ENCODE measurements at places on chromosomes 3 and 15. TPM values are rescaled to one million over a fixed set of nuclear protein-coding genes. Genes with fewer than 3 reads are reported as not detected.

- DNase-seq = no peak
These were observed 47.3 kb upstream of the PGPEP1L start for GRCh38 chr15:99054892-99055291.

- DNase-seq = no peak
These were observed 409.4 kb downstream of the PDCD6IP start for GRCh38 chr3:34207806-34208205.

- DNase-seq = no peak
These were observed 203.9 kb downstream of the MINAR1 start for GRCh38 chr15:79635897-79636561.

- peak; percentile 39 for DNase-seq
These were observed 59.6 kb upstream of the RPL32 start for GRCh38 chr3:12900885-12901411.

DNA sequence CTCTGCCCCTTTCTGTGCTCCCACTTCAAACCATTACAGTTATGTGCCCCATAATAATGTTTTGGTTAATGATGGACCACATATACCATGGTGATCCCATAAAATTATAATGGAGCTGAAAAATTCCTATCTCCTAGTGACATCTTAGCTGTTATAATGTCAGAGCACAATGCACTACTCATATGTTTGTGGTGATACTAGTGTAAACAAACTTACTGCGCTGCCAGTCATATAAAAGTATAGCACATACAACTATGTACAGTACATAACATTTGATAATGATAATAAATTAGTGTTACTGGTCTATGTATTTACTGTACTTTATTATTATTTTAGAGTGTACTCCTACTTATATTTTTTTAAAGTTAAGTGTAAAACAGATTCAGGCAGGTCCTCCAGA, 45.6 kb upstream of the TCAIM start:
- no peak for DNase-seq

LRRC34 gene
- total RNA-seq = 2.2 TPM

- no peak for DNase-seq
These were observed 45.0 kb downstream of the ESYT3 start for GRCh38 chr3:138479438-138479863.

DUOXA2 gene
- total RNA-seq = not detected

- DNase-seq = peak; percentile 92
These were observed at the start of gene MME for GRCh38 chr3:155079746-155080487. Gene MME, plus strand, starts transcription at chr3:155080319. Its CDS starts 3,849 bp downstream, at chr3:155084168.

DNA sequence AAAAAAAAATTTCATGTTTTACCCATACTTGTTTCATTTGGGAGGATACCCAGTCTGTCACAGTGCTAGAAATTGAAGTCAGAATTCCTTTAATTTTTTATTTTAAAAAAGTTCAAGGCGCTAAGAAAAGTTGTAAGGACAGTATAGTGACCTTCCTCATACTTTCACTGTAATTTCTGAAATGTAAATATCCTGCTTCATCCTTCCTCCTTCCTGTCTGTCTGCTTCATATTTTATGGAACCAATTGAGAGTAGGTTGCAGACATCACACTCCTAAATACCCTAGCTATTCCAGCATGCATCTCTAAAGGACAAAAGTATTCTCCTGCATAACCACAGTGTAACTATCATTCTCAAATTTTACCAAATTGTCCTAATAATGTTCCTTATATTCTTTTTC, 35.8 kb downstream of the CMTM8 start:
- DNase-seq = peak; percentile 45

GRCh38 chr3:24641628-24642027, 147.0 kb upstream of the THRB start:
- no peak for DNase-seq

TIMP4 gene
- total RNA-seq = 2.4 TPM

PAQR9 gene
- total RNA-seq = not detected

GRCh38 chr3:29494305-29495036, 213.6 kb downstream of the RBMS3 start:
- no peak for DNase-seq

GRCh38 chr3:46296826-46297225, 54.6 kb downstream of the CCR3 start:
- no peak for DNase-seq

GRCh38 chr3:44913868-44914468, 39.6 kb downstream of the TGM4 start:
- no peak for DNase-seq

- DNase-seq = peak; percentile 99
These were observed 7.7 kb downstream of the DUOXA2 start for GRCh38 chr15:45121706-45122417.

GRCh38 chr3:82462977-82463376, 701.5 kb upstream of the GBE1 start:
- DNase-seq = no peak

CHDH gene
- total RNA-seq = 0.88 TPM

GRCh38 chr3:134937256-134938028, 142.4 kb downstream of the EPHB1 start:
- no peak for DNase-seq

ITPKA gene
- 0.29 TPM for total RNA-seq

CCR9 gene
- not detected for total RNA-seq

- no peak for DNase-seq
These were observed 83.4 kb upstream of the BHLHE40 start for GRCh38 chr3:4895838-4896237.

MYL3 gene
- not detected for total RNA-seq

DNA sequence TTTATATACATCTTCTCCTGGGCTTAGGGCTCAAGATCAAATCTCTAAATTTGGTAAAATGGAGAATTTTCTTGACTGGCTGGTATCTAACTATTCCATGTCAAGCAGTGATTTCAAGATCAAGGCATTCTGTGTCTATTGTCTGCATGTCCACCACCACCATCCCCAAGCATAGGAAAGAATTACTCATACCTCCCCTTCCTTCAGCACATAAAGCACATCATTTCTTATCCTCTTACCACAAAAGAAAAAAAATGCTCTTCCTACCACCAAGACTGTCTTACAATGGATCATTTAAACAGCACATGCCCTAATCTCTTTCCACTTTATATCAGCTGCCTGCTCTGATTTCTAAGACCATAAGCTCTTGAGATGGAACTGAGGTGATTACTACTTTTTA, 470.5 kb upstream of the THBS1 start:
- DNase-seq = no peak

DNA sequence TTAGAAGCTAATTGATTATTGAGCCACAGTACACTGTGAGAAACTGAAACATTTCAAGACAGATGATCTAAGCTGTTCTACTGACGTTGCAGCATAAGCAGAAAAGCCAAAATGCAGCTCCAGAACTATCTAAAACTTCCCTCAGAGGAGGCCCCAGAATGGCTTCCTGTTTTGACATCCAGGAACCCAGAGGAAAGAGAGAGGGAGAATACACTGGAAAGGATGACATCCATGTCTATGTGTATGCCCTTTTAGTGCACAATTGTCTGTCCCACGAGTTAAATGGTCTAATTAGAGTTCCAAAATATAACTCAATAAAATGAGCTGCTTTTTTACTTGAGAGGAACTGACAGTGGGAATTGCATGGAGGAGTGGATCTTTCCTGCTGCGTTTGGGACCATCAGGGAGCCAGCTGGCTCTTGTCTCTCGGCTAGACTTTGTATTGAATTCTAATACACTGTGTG, 688.1 kb downstream of the ZNF385D start:
- no peak for DNase-seq

ZNF620 gene
- total RNA-seq = 1.1 TPM

- DNase-seq = no peak
These were observed 272.4 kb downstream of the TIGIT start for GRCh38 chr3:114566162-114566755.

- peak; percentile 81 for DNase-seq
These were observed 34.6 kb upstream of the PPIB start for GRCh38 chr15:64197425-64197824.

AGTR1 gene
- 13.3 TPM for total RNA-seq

- no peak for DNase-seq
These were observed 5.9 kb downstream of the DPH6 start for GRCh38 chr15:35540021-35540420.

DNA sequence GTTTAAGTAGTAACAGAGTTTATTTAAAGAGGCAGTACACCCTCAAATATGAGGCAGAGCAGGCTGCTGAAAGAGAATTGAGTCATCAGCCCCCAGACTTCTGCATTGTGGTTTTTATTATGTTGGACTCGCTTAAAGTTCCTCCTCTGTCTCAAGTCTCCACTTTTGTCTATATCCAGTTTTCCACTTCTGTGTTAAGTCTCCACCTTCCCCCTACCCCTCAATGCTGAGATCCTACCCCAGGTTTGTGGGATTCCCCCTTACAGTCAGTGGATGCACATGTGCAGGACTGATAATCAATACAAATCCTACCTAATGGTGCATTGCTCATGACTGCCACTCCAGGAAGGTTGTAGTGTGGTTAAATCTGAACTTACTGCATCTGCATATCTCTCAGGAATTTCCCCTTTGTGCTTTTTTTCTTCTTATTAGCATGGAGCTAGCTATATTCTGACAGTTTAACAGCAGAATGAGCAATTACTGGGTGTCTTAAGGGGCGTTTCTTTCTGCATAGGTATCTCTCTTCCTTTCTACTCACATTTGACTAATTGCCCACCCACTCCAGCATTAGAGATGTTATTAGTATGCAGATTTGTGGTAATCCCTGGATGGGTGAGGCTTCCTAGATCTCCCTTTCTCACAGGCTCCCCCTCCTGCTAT, 11.9 kb upstream of the CD200R1L start:
- peak; percentile 53 for DNase-seq

DNA sequence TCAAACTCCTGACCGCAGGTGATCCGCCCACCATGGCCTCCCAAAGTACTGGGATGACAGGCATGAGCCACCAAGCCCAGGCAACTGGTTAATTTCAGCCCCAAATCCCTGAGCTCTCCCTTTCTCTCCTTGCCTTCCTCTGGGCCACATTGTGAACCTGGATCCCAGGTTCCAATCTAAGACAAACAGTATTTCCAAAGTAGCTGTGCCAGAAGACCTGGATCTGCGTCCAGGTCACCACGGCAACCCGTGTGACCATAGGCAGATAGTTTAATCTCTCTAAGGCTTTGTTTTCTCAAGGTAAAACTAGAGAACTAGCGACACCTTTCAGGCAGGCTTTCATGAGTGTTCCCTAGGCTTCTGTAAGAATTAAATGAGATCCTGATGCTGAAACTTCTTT, 5.9 kb upstream of the RBPMS2 start:
- DNase-seq = no peak

DNA sequence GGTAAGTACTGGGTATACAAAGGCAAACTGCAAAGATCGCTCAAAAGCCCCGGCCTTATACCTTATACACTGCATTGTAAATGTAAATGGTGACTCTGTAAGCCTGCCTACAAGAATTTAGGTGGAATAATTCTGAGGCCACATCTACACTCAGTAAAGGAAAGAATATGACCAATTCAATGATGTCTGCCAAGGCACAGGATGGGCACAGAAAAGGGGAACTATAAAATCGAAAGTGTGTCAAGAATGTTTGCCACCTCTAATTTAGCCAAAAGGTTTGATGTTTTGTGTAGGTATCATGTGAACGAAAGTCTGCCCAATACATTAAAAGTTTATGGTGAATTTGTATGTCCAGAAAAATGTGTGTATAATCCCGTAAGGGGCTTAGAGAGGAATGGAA, 96.1 kb downstream of the FOXP1 start:
- no peak for DNase-seq

DNA sequence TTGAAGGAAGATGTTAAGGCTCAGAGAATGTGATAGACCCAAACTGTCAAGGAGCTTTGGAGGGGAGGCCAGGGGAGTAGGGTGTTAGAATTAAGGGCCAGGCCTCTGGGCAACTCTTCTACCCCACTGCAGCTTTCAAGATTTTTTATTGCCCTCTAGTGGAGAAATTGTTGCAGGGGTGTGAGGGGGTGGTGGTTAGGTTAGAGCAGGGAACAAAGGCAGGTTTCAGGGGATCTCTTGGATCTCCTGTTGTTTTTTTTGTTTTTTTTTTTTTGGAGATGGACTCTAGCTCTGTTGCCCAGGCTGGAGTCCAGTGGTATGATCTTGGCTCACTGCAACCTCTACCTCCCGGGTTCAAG, 1.4 kb upstream of the SEC13 start:
- DNase-seq = no peak

DNA sequence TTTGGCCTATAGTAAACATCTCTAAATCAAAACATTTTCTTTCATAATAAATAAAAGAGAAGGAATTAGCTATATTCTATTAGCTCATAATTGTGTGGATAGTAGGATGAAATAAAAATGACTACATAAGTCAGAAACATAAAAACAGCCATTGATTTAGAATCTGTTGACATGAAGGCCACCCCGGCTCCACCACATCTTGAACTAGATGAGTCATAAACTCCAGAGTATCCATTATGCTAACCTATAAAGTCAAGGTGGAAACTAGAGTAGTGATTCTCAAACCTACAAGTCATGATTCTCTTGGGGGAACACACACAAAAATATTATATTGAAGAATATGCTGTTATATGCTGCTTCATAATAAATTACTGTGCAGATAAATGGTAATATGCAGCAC, 831.0 kb downstream of the TUSC7 start:
- DNase-seq = no peak

TMEM207 gene
- not detected for total RNA-seq

DNA sequence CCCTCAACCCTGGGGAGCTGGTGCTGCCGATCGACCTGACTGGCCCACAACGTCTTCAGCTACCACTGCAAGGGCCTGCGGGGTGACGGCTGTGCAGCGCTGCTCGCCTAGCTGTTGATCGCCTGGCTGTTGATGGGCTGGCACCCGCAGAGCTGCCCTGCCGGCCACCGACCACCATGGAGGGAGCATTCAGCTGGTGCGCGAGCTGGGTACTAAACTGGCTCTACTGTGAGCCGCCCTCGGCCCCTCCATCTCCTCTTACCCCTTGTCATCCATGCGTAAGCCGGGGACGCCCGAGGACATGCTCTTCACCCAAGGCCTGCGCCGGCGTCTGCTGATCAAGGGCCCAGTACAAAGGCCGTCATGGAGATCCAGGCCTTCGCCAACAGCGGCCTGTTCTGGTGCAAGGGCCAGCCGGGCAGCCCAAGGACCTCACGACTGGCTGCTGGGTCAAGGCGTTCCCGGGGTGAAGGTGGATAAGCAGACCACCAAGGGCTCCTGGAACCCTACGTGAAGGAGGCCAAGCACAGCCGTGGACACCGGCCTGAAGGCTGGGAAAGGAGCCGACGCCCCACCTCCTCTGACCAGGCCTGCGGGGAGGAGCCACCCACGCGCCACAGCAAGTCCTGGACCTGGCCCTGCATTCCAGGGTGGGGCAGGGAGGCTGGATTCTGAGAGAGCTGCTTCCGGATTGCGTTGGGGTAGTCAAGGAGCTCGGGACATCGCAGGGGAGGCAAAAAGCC, 46.9 kb downstream of the SFMBT1 start:
- DNase-seq = peak; percentile 17

- DNase-seq = peak; percentile 66
These were observed 53.4 kb upstream of the EIF5A2 start for GRCh38 chr3:170961616-170962400.

KBTBD13 gene
- total RNA-seq = not detected

GRCh38 chr3:132867526-132867925, 145.3 kb upstream of the NPHP3 start:
- DNase-seq = no peak

GRCh38 chr15:55401786-55402246, 6.3 kb downstream of the CCPG1 start:
- DNase-seq = no peak

Data from osteoblast (primary cell).